GM12864 (cell line): ENCODE measurements at places on chromosomes 11 and 22.

GRCh38 chr11:114774599-114775361 lies 96.5 kb downstream of the NXPE2 start:
- DNase-seq, result no peak

GRCh38 chr11:33897761-33898375 lies 6.0 kb upstream of the LMO2 start:
- no peak for DNase-seq

DNA sequence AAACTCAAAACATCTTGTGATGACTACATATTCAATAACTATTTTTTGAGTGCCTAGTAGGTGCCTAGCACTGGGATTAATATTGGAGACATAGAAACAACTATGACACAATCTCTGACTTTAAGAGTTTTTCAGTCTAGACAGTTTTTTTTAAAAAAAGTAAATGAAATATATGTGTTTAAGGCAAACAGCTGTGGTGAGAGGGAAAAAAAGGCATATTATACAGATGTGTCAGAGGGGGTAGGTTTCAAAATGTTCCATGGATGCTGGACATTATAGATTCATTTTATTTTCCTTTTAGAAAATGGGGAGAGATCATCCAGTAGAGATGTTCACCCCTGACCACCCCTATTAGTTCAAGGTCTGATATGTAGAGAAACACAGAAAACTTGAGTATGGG lies 90.8 kb downstream of the LUZP2 start:
- DNase-seq, result no peak

- DNase-seq, result no peak
Observed at GRCh38 chr11:73939096-73939495, 11.7 kb upstream of the DNAJB13 start.

DNA sequence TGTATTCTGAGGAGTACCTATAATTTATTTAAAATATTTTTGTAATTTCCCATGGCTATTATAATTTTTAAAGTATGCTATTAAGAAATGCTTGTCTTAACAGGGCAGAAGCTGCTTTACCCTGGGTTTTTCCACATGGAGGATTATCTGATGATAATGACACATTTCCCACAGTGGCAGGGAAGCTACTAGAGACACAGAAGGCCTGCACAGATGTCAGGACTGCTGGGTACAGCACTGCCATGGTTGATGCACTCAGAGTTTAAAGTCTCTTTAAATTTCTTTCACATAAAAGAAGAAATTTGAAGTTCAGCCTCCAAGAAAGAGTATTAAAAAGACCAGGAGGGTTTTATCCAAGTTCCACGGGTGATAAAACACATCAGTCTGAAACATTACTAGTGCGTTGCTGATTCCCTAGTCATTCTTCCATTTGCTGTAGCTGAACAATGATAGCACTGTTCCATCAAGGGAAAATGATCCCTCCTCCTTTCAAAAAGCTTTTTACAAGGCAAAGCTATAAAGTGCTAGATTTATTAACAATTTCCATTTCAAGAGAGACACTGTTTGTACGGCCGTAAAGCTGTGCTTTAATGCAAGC lies 363.0 kb downstream of the CNTN5 start:
- DNase-seq, result no peak

GRCh38 chr11:48006301-48006992 lies 26.1 kb downstream of the PTPRJ start:
- DNase-seq, result peak; percentile 63

- DNase-seq, result no peak
Observed at GRCh38 chr22:19120829-19121630, 1.2 kb downstream of the DGCR2 start.

- no peak for DNase-seq
Observed at GRCh38 chr22:25172153-25172552, 27.5 kb upstream of the CRYBB3 start.

DNA sequence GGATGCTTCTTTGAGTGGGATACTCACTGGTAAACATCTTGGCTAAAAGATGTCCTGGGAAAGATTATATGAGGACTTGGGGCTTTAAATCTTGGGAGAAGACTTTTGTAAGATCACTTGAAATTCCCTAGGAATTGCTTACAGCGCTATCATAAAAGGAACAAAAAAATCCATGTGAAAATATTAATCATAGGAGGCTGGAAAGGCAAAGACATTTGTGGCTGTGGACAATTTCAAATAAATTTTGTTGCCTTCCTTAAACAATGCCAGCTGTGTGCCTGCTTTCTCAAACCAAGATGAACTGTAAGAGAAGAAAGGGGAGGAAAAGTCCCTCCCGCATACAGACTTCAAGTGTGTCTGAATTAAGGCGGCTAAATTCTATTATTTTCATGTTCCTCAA lies 75.6 kb downstream of the SNX19 start:
- DNase-seq, result no peak

GRCh38 chr11:117832511-117832910 lies 8.0 kb upstream of the FXYD2 start:
- DNase-seq, result no peak
